Fibroblast of lung (primary cell): ENCODE measurements at places on chromosomes 4 and X. TPM values are rescaled to one million over a fixed set of nuclear protein-coding genes. Genes with fewer than 3 reads are reported as not detected.

TEX28 gene
- total RNA-seq, result not detected in 2 replicates

SPANXC gene
- not detected in 2 replicates for total RNA-seq

CHM gene
- total RNA-seq, result 18.7 and 33.4 TPM in 2 replicates

PLP2 gene
- total RNA-seq, result 10.5 and 23.3 TPM in 2 replicates

TEC gene
- total RNA-seq, result 1.5 and 5.3 TPM in 2 replicates

TMEM129 gene
- total RNA-seq, result 24.7 and 39.6 TPM in 2 replicates

CPXCR1 gene
- total RNA-seq, result not detected in 2 replicates

TCEANC gene
- total RNA-seq, result 4.6 and 7.3 TPM in 2 replicates

CCDC160 gene
- 0.17 and 0.26 TPM in 2 replicates for total RNA-seq

IL13RA2 gene
- 42.1 and 67.5 TPM in 2 replicates for total RNA-seq

RTL9 gene
- total RNA-seq, result under 0.01 and 0.17 TPM in 2 replicates
